ENCODE measurements at places on chromosomes 12 and 14.
A peak's percentile ranks its signal among the peaks of the same experiment; 100 is the strongest.

DNA sequence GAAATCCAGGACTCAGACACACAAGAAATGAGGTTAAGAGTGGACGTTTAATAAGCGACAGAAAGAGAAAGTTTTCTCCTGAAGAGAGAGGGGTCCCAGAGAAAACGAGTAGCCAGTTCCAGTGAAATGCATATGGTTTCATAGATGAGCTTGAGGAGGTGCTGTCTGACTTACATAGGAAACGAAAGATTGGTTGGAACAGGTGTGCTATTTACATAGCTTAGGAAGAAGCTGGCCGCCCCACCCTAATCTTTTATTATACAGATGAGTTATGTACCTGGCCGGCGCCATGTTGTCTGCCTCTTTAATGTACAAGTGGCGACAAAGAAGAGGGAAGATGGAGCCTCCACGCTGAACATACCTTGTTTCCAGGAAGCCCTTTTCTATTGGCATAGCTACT is 223.0 kb downstream of the SLC6A15 start:
- no peak for DNase-seq

DNA sequence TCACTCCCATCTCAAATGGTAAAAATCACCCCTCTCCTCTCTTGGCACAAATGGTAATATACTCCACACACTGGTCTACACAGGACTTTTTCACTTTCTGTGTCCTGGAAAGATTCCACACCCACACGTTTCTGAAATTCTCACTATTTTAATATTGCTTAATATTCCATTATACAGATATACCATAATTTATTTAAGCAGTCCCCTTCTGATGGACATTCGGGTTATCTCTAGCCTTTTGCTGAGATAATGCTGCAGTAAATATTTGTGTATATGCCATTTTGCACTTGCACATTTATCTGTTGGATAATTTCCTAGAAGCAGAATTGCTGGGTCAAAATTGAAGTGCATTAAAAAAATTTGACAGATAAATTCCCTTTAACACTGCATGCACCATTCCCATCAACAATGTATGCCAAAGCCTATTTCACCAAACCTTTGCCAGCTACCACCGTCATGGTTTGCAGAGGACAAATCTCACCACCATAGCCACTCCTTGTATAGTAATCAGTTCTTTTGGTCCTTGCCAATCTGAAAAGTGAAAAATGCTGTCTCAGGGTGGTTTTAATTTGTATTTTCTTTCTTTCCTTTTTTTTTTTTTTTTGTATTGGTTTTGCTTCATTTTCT is 15.5 kb upstream of the COL2A1 start:
- DNase-seq, result no peak

- DNase-seq, result no peak
Measured at GRCh38 chr12:75724307-75724927, 213.0 kb upstream of the KRR1 start.

GRCh38 chr14:63726499-63726898 is 1.4 kb downstream of the SGPP1 start:
- DNase-seq, result no peak

GRCh38 chr12:76047060-76047459 is 15.5 kb upstream of the PHLDA1 start:
- no peak for DNase-seq

- no peak for DNase-seq
Measured at GRCh38 chr12:94415066-94415465, 44.6 kb downstream of the CEP83 start.

GRCh38 chr12:22628228-22628627 is 3.3 kb downstream of the ETNK1 start:
- no peak for DNase-seq

DNA sequence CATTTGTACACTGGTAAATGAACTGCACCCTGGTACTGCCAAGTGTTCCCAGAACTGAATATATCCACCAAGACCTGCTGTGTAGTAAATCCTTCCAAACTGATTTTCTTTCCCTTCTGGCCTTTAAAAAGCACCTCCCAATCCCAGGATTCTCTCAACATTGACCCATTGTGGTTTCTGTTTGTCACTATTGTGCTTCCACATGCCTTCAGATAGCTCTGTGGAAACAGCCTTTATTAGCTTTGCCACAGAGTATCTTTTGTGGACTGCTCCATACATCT is 949 bp upstream of the KIF21A start:
- DNase-seq, result no peak

GRCh38 chr14:76424359-76424758 is 48.4 kb downstream of the ESRRB start:
- DNase-seq, result no peak

GRCh38 chr12:106871477-106871876 is 84.2 kb upstream of the TMEM263 start:
- DNase-seq, result no peak

GRCh38 chr12:89245090-89245489 is 107.2 kb downstream of the DUSP6 start:
- no peak for DNase-seq

GRCh38 chr12:2855546-2855945 is 1.3 kb downstream of the TEX52 start:
- no peak for DNase-seq

DNA sequence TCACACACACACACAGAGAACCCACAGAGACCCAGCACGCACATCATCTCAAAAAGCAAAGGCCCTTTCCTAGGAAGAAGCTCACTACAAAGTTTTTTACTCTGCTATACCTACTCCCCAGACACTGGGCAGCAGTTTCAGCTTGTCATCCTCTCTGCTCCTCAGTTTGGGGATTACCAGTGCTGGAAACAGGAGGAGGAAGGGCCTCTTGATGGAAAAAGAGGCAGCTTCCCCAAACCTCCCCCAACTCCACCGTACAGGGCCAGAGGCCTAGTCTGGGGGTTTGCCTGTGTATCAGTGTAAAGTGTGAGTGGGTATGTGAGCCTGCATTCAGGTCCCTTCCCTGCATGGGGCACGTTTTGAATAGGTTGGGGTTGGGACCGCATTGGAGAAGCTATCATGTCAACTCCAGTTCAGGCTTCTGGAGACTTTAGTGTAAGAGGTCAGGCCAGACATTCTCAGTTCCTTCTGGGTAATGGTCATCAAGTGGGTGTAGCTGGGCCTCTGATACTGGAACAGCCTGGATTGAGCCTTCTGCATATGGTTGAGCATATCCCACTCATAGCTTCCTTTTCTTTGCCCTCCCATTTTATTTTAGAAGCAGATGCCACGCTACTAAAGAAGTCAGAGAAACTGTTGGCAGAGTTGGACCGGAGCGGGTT is 1.2 kb downstream of the REM2 start:
- no peak for DNase-seq

GRCh38 chr12:17035372-17035771 is 429.4 kb upstream of the LMO3 start:
- no peak for DNase-seq

DNA sequence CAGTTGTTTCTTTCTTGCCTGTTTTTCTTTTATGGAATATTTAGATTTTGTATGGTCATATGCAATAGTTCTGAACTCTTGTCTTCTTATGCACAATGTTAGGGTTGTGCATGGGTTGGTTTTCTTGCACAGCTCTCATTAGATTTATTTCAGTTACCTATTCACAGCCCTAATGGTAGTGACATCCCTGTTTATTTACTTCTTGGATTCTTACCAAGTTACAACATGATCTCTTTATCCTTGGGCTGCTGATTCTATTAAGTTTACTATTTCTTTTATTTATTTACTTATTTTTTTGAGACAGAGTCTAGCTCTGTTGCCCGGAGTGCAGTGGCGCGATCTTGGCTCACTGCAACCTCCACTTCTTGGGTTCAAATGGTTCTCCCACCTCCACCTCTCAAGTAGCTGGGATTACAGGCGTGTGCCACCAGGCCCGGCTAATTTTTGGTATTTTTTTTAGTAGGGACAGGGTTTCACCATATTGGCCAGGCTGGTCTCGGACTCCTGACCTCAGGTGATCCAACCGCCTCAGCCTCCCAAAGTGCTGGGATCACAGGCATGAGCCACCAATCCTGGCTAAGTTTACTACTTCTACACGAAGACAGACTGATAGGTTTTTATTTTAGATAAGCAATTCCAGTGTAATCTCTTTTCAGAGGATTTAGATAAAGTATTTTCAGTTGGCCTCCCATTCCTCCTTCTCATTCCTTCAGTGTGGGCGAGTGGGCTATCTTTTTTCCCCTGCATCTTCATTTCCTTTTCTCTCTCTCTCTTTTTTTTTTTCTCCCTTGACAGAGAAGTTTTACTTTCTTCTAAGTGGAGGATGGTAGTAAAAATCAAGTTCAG is 395.1 kb upstream of the RGS6 start:
- no peak for DNase-seq

GRCh38 chr12:132858718-132859266 is 28.6 kb downstream of the CHFR start:
- no peak for DNase-seq

- no peak for DNase-seq
Measured at GRCh38 chr14:88045705-88046104, 40.8 kb downstream of the GPR65 start.

DNA sequence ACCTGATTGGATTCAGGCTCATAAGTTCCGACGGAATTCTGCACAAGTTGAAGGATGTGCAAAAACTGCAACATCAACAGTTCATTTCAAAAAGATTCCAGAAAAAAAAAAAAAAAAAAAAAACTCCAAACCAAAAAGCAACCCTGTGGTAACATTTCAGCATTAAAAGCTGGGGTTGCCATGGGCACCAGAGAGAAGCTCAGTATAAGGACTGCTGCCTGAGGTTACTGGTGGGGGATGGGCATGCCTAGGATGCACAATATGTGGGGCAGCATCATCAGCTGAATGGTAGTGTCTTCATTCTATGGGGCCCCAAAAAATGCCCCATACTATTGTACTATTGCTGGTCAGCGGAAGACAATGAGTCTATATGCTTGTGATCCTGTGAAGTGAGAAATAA is 44.7 kb downstream of the MBIP start:
- DNase-seq, result no peak

GRCh38 chr12:120162763-120163162 is 31.8 kb downstream of the GCN1 start:
- DNase-seq, result no peak

DNA sequence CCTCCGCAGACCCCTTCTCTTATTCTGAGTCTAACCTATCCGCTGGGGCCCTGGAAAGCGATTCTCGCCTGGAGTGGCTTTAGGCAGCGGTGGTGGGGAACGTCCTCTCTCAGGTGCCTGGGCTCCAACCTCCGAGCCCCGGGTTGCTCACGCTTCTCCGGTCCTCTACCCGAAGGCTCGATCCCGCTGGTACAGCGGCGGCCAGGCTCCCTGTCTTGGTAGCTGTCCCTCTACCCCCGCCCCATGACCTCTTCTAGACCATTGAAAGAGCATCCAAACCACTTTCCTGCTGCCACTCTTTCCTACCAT is 505 bp upstream of the HEBP1 start:
- no peak for DNase-seq

DNA sequence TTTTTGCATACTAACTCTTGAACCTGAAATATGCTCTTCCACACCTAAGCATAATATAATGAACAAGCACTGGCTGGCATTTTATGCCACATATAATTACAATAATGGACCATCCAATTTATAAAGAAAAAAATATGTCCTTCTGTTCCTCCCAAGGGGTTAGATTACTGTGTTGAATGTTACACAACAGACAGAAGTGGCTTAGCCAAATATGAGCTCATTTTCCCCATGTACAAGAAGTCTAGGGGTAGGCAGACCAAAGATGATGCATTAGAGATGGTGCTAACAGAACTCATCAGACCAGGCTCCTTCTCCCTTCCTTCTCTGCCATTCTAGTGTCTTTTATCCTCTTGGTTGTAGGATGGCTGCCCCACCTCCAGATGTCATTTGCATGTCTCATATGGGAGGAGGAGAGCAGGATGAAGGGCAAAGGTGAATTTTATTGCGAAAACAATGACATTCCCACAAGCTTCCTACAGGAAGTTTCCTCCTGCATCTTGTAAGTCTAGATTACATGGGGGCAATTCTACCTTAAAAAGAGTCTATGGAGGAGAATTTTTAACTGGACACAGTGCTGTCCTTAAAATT is 43.9 kb upstream of the SLC2A13 start:
- DNase-seq, result no peak

DNA sequence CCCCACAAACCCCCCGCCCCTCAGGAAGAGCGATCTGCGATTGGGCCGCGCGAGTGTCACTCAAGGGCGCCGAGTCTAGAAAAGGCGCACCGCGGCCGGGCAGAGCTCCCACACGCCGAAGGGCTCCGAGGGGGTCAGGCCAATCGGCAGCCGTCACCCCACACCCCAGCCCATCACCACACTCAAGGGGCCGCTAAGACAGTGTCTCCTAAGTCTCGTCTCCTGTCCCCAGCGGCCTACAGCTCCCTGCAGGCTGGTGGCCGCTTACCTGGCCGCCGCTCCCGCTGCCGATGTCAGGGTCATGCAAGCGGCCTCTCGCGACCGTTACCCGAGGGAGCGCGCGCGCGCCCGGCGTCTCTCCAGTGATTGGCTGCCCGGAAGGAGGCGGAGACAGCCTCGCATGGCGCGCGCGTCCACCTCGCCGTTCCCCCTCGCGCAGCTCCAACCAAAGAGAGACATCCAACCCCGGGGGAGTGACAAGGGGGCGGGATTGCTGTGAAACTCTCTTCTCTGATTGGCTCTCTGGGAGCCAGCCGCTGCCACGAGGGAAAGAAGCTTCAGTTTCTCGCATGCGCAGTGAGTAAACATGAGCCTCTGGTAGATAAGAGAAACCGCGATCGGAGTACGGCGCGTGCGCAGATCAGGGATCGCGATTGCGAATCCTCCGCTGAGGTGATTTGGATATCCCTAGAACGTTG is at the start of the genes MPHOSPH9 and MTRFR:
TSS of gene MPHOSPH9 (minus strand) at position 335 of the 698 bp plus-strand sequence. CDS start 2,777 bp downstream, outside the sequence.
TSS of gene MTRFR (plus strand) at position 630 of the 698 bp plus-strand sequence. CDS start 20,239 bp downstream, outside the sequence.
- peak; percentile 94 for DNase-seq

DNA sequence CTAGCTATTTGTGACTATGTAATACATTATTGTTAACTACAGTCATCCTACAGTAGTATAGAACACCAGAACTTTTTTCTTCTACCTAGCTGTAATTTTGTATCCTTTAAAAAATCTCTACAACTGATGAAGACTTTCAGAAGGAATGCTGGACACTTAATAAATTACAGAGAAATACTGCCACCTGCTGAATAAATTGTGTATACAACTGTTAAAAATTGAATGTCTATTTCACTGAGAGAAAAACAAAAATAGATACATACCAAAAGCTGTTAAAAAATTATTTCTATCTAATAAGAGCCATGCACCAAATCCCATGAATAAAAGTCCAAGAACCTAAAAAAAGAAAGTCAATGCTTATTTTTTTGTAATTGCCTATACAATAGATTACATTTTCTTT is 6.6 kb downstream of the TSPAN19 start:
- peak; percentile 2 for DNase-seq

DNA sequence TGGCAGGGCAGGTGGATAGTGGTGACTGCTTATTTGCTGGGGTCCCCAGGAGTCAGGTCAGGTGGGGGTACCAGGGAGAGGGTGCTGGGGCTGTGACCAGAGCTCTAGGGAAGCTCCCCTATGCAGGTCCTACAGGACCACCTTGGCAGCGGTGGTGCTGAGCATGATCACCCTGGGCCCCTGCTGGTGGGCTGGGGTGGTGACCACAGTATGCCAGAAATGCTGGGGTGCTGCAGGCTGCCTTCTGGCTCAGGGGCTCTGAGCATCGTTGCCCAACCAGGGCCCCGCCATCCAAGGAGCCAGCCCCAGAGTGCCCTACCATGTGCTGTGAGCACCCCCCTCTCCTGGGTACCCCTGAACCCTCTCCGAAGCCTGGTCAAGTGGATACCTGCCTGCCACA is 17.5 kb upstream of the NUDT14 start:
- DNase-seq, result no peak

Measured in NCI-H524 treated with DMSO at 0.1 percent for 48 hours (cell line).